ENCODE measurements at places on chromosomes 5 and 9. TPM values are rescaled to one million over a fixed set of nuclear protein-coding genes. Genes with fewer than 3 reads are reported as not detected.

CAPSL gene
- total RNA-seq, result not detected

CCDC171 gene
- 22.1 TPM for total RNA-seq

EIF4E1B gene
- total RNA-seq, result not detected

DNA sequence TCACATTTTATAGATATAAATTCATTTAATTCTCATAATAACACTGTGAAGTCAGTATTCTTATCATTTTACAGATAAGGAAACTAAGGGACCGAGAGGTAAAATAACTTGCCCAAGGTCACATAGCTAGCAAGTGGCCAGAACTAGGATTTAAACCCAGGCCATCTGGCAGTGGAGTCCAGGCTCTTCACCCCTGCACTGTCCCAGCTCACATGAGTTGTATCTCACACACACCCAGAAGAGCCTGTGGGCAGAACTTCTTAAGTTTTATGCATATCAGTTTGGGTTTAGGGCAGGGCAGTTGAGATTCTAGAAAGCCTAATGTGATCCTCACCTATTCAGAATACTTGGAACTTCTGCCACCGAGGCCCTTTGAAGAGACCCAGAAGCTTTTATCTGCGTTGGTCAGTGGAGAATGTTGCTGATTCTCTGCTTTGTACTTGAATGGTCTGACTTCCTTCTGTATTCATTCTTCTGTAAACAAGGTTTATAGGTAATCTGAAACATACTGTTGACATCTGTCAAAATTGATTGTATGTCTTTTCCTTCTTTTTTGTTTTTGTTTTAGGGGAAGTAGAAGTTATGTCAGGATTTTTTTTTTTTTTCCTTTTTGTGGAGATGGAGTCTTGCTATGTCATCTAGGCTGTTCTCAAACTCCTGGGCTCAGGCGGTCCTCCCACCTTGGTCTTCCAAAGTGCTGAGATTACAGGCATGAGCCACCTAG, 75.8 kb downstream of the KIAA1958 start:
- DNase-seq, result no peak

DNA sequence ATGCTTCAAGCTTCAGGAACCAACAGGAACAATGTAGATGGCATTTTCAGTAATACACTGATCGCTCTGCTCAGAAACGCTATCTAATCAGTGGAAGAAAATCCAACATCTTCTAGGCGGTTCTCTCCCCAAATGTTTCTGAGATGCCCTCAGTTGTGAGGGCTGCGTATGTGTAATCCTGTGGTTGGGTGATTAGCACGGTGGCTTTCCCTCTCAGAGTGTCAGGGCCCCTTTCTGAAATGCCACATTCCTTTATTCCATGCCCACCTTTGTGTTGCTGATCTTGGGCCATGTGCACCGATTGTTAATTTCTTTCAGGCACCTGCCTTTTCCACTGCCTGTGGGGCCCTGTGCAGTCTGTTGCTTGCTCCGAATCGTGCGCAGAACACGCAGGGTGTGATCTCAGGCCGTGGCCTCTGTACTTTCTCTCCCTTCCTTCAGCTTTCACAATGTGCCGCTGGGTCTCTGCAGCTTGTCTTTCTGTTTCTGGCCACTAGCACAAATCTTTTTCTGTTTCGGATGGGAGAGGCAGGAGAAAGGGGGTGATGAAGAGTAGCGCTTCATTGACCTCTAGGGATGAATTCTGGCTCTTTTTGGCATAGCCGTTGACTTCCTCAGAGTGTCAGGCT, 324.0 kb downstream of the PARP8 start:
- DNase-seq, result no peak

GRCh38 chr9:95075700-95076099, 241.8 kb downstream of the FANCC start:
- no peak for DNase-seq
